HS-27A (cell line): ENCODE measurements at places on chromosomes 5 and 9.

DNA sequence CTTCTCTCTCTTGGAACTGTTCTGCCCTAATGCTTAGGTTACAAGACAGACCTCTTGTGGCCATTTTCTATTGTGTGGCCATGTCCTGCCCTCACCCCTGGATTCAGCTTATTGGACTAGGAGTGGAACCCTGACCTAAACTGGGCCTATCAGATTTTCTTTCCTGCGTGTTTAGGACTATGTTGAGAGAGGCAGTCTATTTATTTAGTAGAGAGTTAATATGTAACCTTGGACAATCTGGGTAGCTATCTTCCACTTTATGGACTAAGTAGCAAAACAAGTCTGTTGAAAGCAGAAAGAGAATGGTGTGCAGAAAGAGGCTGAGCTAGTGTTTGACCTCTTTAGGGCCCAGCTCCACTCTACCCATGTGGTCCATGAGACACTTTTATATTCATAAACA is 82.6 kb upstream of the SMIM32 start:
- no peak for DNase-seq

- no peak for DNase-seq
Observed at GRCh38 chr5:136328097-136328496, 37.2 kb downstream of the TRPC7 start.

DNA sequence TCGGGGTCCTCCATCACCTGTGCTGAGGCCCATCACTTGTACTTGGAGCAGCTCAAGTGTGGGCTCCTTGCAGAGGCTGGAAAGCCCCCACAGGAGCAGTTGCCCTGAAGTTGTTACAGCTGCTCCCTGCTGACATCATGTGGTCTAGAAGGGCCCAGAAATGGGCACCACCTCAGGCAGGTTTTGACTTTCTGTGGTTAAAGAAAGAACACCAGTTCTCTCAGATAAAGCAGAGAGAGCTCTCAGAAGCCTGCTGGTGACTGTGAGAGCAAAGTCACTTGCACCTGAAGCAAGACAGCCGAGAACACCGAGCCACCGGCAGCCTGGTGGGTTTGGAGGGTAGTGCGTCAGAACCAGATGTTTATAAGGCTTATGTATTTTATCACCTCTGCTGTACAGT is 70.4 kb downstream of the MVB12B start:
- no peak for DNase-seq

DNA sequence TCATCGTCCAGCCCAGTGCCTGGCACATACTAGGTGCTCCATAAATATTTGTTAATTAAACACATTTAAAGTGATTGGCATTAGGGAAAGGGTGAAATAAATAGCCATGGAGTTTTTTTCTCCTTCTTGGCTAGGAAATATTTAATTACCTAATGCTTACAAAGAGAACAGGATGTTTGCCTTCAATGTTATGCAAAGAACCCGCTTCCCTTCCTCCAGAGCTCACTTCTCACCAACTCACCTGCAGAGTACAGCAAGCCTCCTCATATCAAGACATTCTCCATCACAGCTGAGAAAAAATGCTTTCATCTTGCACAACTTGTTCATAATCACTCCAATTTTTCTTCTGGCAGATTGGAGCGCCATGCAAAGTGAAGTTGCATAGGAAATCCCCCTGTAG is 161.7 kb upstream of the STK32A start:
- DNase-seq, result no peak
